Fibroblast of villous mesenchyme (primary cell): ENCODE measurements at places on chromosomes 12 and 14.

- DNase-seq, result no peak
Measured at GRCh38 chr12:2664721-2665577, 129.8 kb upstream of the FKBP4 start.

DNA sequence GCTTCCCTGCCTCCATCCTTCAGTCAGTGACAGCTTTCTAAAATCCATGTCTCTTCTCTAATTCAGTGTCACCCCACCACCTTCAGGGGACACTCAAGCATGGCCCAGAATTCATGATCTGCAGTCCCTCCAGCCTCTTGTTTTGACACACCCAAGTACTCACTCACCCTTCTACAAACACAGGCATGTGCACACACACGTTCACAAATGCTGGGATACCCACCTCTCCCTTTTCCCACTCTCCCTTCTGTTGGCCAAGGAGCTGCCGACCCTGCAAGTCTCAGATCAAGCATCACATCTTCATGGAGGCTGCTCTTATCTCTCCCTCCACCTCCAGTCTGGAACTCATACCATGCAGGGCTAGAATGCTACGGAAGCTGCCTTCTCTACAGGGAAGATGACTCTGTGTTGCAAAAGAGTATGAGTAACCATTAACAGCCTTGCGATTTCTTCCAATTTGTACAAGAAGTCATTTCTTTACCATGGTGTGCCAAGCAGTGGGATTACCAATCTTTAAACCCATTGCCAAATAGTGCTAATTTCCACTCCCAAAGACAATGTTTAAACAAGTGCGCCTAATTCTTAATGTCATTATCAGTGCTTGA, 196.1 kb downstream of the BCL11B start:
- DNase-seq, result no peak

DNA sequence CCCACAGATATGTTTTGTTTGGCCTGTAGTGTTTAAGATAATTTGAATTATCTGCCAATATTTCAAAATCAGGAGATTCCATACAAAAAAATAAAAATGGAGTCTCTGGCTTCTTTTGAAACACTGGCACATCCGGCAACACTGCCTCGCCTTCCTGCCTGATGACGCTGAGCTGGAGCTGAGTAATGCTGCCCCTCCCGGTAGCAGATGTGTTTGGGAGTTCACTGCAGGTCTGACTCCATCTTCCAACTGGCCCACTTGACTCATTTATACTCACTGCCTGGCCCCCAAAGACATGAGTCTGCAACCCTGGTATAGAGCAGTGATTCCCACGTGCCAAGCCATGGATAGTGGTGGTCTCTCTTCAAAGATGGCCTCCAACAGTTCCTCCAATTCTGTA, 7.4 kb downstream of the CIT start:
- peak; percentile 73 for DNase-seq

GRCh38 chr12:95830335-95831089, 28.2 kb upstream of the SNRPF start:
- DNase-seq, result no peak

GRCh38 chr12:46374310-46374709, 1.7 kb upstream of the SLC38A2 start:
- DNase-seq, result peak; percentile 36

- DNase-seq, result peak; percentile 80
Measured at GRCh38 chr14:22386924-22387775, 201.9 kb downstream of the DAD1 start.
